ENCODE measurements at places on chromosomes 3 and 15.

- no peak for DNase-seq
Measured at GRCh38 chr3:126986001-126986400, 3.1 kb downstream of the PLXNA1 start.

DNA sequence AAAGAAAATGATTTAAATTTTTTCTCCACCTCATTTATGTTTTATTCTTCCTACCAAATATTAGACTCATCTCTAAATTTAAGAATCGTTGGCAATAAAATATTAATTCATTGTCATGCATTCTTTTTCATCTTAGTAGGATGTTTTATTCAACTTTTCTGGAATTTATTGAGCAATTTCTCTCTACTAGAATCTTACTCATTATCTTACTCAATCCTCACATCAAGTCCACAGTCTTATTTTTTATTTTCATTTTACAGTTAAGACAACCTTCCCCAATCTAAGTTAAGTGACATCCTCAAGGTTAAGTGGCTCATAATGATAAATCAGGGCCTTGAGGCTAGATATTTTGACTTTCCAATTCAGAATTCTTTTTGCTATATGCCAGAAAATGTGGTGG lies 15.9 kb upstream of the ALDH1A2 start:
- DNase-seq: no peak

DNA sequence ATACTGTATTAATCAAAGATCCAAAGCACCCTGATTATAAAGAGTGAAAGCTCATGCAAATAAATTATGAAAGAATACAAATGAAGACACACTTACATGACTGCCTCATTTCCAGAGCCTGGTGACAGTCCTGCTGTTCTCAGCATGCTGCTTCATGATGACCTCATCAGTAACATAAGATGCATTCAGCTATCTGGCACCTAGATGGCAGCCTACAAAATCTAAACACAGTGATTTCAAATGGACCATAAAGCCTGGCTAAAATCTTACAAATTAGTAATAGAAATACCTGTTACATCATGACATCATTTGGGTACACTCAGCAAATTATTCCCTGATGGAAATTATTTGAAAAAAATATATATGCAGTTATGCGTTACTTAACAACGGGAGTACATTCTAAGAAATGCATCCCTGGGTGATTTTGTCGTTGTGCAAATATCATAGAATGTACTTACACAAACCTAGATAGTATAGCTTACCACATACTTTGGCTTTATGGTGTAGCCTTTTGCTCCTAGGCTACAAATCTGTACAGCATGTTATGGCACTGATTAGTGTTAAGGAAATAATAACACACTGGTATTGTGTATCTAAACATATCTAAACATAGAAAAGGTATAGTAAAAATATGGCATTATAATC lies 207.2 kb downstream of the EPHA3 start:
- DNase-seq: no peak

DNA sequence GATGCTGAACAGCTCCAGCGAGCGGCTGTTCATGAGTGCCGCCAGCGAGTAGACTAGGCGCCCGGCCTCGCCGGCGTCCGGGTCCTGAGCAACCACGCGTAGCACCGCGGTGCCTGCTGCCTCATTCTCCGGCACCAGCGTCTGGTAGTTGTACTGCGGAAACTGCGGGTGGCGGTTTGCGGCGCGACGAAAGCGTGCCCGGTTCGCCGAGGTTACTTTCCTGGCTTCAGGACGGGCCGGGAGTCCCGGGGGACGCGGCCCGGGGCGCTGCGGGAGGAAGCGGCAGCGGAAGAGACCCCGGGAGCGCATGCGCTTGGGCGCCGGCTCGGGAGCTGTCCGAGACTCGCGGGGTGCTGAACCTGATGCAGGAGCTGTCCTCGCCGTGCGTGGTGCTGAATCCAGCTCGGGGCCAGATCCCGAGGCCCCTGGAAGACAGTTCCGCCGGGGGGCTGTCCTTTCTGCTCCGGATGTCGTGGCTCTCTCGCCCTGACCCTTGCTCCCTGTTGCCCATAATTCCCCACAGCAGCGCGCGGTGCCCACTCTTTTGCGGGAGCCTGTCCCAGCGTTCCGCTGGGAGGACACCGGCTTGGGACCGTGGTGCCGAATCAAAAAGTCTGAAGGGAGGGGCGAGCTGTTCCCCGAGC lies 1.1 kb downstream of the CELSR3 start:
- DNase-seq: peak; percentile 68

DNA sequence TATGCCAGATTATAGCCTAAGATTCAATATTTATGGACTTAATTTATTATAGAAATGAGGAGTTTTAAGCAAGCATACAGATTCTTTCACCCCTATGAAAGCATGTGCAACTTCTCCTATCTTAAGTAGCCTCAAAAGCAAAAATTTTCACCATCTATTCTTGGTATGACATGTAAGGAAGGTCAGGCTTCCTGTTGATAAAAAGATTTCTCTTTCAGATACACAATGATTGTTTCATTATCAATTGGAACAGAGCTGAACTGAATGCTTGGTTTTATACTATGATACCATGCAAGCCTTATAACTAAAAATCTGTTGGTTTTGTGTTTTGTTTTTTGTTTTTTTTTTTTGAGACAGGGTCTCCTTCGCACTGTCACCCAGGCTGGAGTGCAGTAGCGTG lies 3.9 kb downstream of the GRK7 start:
- DNase-seq: no peak

GRCh38 chr3:24714436-24714835 lies 219.8 kb upstream of the THRB start:
- no peak for DNase-seq

DNA sequence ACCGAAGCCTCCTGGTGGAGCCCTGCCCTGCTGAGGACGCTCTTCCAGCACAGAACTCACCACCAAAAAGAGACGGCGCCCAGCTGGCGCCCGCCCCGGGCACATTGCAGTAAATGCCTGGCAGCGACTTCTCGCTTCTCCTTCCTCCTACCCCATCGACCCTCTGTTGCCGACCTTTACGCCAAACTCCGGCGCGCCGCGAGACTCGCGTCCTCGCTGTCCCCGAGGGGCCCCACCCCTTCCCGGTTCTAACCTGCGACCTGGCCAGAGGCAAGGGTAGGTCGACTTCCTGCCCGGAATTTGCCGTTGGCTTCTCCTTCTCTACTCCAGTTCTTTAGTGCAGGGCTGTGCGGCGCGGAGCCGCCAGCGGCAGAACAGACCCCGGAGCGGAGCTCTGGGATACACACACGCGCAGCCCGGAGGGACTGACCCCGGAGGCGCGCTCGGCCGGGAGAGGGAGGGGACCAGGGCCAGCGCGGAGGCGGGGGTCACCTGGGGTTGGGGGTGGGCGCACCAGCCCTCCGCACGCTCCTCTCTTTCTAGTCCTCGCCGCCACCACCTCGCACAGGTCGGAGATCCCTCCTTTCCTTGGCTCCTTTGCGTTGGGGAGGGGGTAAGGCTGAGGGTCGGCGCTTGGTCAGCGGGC lies 226.6 kb upstream of the AZI2 start:
- peak; percentile 19 for DNase-seq

DNA sequence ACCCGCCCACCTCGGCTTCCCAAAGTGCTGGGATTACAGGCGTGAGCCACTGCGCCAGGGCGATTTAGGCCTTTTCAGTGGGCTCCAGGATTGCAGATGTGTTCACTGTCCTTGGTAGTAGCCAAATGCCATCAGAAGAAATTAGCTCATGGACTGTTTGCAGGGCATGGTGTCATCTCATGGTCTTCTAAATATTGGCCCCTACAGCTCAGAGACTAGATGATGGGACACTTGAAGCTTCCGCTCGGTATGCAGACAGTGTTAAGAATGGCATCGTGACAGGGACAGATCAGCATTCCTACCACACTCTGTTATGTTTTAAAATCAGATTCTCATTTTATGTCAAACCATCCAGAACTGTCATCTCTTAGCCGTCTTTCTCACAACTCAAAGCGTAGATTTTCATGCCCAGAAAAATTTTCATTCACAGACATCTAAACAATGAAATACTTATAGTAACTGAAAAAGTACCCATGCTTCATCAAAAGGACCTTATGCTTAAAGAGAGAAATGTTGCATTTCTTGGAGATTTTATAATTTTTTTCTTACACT lies 24.9 kb downstream of the SLCO3A1 start:
- no peak for DNase-seq

GRCh38 chr3:70421506-70421905 lies 109.1 kb upstream of the MDFIC2 start:
- no peak for DNase-seq

- no peak for DNase-seq
Measured at GRCh38 chr3:38454178-38454883, 641 bp downstream of the ACVR2B start.

GRCh38 chr3:77835921-77836320 lies 796.0 kb downstream of the ROBO2 start:
- no peak for DNase-seq

DNA sequence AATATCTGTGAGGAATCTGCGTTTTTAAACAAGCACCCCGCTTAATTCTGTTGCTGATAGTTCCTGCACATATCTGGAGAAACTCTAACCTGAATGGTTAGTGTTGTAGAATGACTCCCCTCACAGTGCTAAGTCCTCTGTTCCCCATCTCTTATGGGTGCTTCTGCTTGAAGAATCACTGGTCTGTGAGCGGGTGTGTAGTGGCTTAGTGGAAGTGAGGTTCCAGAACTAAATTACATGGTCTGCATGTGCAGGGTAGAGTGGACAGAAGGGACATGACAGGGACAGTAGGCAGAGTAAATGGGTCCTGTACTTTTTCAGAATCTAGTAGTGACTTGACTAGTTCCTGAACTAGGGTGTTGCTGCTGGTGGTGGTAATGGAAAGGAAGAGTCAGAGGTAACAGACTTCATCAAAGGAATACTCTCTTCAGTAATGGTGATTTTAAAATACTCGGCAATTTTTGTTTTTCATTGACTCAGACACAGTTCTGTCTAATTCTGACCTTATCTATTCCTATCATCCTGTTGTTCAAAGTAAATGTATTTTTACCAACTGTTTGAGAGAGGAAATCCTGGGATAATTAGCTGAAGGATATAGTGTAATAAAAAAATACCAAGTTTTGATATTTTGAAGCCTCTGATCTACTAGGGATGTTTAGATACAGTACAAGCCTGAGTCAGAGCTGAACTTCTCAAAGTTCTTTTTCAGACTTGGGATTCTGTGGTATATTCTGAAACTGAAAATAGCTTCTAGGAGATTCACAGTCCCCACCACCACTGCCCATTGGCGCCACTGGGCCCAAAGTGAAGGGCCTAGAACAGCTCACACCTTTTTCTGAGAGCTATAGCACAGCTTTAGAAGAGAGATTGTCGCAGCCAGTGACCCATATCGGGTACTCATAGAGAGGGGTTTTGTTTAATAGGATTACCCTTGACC lies 55.5 kb downstream of the FNDC3B start:
- no peak for DNase-seq

DNA sequence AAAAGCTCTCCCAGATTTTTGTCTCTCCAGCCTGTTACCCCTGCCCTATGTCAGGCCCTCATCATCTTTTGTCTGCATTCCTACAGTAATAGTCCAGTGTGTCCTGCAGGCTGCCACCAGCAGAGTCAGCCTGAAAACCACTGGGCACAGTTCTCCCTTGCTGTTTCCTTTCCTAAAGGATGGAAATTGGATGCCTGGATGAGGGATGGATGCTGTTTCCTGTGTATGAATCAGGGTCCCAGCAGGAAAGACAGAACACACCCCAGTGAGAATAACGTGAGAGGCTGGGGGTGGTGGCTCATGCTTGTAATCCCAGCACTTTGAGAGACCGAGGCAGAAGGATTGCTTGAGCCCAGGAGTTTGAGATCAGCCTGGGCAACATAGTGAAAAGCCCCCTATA lies 3.3 kb upstream of the SNX33 start:
- no peak for DNase-seq

DNA sequence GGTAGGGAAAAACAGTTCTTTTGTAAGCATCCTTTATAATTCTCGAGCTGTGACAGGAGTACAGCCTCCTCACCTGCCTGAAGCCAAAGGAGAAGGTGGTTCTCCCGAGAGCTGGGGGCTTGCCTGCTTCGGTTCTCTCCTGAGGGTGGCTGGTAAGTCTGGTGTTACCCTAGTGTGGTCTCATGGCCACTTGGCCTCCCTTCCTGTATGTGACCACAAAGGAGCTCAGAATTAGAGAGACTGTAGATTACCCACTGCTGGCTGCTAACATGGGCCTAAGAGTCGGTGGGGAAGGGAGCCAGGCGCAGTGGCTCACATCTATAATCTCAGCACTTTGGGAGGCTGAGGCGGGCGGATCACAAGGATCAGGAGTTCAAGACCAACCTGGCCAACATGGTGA lies 12.6 kb downstream of the PDHB start:
- no peak for DNase-seq

- DNase-seq: peak; percentile 65
Measured at GRCh38 chr3:179973931-179974361, 62.8 kb downstream of the PEX5L start.

GRCh38 chr3:189820365-189820720 lies 189.2 kb downstream of the TP63 start:
- DNase-seq: no peak

DNA sequence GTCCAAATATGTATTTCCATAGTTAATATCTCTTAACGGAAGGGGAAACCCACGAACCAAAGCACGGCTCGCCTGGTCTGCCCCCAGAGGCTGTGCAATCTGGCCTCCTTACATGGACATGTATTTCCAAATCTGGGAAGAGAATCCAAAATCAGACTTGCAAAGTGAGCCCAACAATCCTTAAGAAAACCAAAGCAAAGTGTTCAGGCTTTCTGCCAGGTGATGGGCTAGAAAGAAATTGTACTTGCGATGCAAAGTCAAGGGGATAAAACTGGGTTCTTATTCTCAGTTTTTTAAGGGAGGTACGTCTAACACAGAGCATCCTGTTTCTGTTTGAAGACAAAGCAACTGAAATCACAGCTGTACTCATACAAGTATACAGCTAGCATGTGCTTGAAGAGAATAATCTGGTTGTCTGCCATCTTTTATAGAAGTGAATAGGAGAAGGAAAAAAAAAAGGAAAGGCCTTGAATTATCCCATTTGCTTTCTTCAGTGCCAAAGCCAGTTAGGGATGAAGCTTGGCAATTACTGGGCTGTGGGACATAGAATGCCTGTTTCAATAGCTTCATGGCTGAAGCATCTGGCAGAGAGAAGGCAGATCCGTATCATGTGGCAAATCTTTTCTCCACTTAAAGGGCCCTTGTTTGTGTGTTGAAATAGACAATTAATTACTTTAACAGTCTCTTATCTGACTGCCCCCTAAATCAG lies 48.4 kb downstream of the LRIG1 start:
- no peak for DNase-seq

GRCh38 chr3:87236093-87236492 lies 9.0 kb downstream of the CHMP2B start:
- no peak for DNase-seq

GRCh38 chr15:78360958-78361718 lies 21.0 kb downstream of the CRABP1 start:
- no peak for DNase-seq

GRCh38 chr3:177364236-177364635 lies 167.0 kb upstream of the TBL1XR1 start:
- DNase-seq: no peak
